Urinary bladder (tissue), 4 donors: ENCODE measurements at places on chromosomes 7 and 10. TPM values are rescaled to one million over a fixed set of nuclear protein-coding genes. Genes with fewer than 3 reads are reported as not detected.

DNA sequence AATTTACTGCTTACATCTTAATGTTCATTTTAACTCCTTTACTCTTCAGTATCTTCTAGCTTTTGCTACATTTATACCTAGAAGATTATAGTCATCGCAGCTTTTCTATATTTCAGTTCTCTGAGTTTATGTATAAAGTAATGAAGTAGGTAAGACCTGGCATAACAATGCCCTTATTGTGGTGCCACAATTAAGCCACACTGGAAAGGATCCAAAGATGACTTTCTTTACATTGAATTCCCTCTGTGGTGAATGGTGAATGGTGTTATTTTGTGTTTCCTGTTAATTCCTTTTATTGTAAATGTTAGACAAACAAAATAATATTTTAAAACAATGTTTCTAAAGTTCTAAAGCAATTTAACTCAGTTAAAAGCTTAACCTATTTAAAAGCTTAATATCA, 36.2 kb downstream of the SEMA3D start:
- DNase-seq, result no peak

Gene GIMAP5
- 25.6 TPM for total RNA-seq

GRCh38 chr7:520503-521161, 986 bp upstream of the PDGFA start:
- DNase-seq, result no peak

GRCh38 chr10:11677480-11677879, 64.7 kb upstream of the ECHDC3 start:
- no peak for DNase-seq

DNA sequence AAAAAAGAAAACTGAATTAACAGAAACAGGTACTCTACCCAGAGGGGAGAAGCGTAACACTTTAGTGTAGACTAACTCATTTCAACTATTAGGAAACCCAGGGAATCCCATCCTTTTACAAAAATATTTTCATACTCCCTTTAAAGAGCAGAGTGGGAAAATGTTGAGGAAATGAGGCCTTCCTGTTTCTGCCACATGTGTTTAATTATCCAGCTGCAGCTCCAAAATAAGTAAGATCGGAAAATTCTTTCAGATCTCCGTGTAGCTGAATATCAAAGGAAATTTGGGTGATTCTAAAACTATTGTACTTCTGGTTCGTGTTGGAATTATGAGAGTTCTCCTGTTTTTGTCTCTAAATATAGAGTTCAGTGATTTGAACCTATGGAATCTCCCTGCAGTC, 58.0 kb upstream of the CAV2 start:
- no peak for DNase-seq

Gene LEP
- not detected for total RNA-seq
